ENCODE measurements at places on chromosomes 4 and X.

GRCh38 chr4:178329226-178329872 lies 887.1 kb upstream of the AGA start:
- DNase-seq, result no peak

GRCh38 chr4:106565727-106566126 lies 197.1 kb upstream of the GIMD1 start:
- DNase-seq, result no peak

GRCh38 chr4:113397114-113397701 lies 347.8 kb downstream of the ANK2 start:
- no peak for DNase-seq

DNA sequence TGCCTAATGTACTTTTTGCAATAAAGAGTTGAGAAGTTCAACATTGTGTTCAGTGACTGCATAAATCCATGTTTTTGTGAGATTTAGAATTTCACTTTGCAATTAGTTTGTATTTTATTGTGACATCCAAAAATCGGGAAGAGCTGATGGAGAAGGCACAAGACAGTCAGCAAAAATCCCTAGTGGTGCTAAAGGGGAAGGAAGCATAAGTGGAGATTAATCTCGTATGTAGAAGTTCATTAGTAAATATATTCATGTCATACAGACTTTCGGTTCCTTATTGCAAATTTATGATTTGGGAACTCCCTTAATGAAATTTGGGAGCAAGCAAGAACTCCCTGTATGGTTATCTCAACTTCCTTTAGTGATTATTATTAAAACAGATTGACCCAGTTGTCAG lies 57.8 kb upstream of the SLC39A8 start:
- no peak for DNase-seq

DNA sequence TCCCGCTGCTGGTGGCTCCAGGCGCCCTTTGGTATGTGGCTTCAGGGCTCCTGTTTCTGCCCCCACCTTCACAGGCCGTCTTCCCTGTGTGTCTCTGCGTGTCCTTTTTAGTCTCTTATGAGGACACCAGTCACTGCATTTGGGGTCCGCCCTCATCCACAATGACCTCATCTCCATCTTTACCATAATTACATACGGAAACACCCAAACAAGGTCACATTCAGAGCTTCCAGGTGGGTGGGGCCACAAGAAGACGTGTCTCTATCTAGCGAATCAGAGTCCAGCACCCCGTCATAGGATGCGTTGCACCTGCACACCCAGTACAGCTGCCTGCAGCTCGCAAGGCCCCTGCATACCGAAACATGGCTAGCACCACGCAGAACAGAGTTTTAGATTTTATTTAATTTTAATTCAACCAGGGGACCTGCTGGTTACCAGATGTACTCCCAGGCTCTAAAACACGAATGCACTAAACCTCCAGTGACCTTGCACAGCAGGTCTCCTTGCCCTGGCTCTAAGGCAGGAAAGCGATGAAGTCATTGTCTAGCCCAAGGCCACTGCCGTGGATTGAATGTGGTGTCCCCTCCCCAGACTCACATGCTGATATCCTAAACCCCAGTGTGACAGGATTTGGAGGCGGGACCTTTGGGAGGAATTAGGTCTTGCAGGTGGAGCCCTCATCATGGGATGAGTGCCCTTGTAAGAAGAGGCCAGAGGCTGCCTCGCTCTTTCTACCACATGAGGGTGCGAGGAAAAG lies 30.3 kb downstream of the ABLIM2 start:
- no peak for DNase-seq

Data from cortex of kidney (tissue), 1 donor.